ENCODE measurements at places on chromosomes 6 and 20.

- DNase-seq = no peak
Measured at GRCh38 chr6:142313284-142313683, 11.5 kb downstream of the ADGRG6 start.

DNA sequence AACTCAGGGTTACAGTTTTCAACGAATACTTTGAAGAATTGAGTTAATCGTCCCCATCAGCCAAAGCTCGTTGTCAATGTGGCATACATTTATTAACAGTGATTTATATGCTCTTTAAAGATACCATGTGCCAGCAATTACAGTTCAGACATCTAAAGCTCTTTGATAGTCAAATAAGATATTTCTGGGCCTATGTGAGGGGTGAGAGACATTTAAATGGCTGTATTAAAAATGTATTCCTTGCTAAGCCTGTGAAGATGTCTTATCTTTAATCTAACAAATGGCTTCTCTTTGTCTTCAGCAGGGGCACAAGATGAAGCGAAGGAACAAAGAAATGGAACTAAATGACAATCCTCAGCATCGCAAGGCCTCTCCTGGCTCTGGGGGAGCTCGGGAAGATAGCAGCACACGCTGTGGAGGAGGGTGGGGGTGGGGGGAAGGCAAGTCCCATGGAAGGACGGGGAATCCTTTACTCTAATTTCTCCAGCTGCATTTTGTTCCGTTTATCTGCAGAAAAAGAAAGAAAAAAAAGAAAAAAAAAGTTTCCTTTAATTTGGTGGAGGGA is 523.6 kb downstream of the KIF16B start:
- DNase-seq = no peak

DNA sequence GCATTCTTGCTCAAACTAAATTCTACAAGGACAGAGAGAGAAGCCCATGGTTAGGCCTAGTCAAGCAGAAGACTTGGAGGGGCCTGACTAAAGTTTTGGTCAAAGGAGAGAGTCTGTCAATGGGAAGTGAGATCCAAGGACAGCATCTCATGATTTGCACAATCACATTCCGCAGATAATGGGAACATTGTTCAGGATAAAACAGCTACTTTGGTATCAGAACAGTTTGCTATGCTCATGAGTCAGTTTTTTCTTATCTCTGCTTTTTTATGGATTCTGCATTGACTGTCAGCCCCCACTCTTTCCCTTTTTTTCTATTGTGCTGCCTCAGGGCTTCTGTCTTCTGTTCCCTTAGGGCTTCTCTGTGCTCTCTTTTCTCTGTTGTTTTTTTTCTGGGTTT is 28.6 kb downstream of the AKAP7 start:
- no peak for DNase-seq

GRCh38 chr20:11790046-11790445 is 127.6 kb upstream of the BTBD3 start:
- no peak for DNase-seq

DNA sequence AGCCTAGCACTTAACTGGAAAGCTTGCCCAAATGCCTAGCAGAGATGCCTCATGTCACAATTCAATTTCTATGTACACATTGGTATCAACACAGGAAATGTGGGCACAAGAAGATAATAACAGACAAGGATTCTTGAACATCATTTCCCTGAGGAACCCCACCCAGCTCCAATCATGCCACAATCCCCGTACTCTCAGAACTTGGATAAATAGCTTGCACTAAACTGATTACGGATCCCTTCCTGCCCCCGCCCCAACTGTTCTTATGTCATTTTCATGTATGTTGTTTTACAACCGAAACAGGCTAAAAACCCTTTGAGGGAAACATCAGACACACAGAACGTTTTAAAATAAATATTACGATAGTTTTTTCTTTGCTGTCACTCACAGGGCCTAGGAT is 87.1 kb downstream of the BACH2 start:
- DNase-seq = no peak

DNA sequence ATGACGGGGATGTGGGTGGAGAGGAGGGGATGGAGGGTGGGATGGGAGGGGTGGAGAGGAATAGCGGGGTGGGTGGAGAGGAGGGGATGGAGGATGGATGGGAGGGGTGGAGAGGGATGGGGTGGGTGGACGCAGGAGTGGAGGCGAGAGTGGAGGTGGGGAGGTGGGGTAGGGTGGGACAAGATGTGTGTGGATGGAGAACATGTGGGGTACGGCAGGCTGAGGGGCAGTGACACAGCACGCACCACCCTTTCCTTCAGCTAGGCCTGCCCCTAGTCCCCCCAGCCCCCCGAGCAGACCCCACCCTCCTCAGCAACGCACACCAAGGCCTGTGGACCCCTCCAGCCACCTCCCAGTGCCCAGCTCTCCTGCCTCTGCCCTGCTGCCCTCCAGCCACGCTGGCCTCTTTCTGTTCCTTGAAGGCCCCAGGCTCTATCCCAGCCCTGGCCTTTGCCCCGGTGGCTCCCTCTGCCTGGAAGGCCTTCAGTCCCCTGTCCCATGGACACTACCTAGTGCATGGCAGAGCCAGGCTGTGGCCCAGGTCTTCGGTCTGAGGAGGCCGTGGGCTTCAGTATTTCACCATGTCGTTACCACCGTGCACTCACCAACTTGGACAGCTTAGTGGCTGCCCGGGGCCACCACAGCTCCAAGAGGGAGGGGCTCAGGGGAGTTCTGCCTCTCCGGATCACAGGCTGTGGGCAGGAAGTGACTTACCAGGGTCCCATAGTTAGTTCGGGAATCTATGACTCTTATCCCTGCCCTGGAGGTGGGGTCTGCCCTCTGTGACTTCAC is 78.4 kb upstream of the PMEPA1 start:
- DNase-seq = no peak

GRCh38 chr20:32891926-32892660 is 33.4 kb downstream of the EFCAB8 start:
- no peak for DNase-seq

DNA sequence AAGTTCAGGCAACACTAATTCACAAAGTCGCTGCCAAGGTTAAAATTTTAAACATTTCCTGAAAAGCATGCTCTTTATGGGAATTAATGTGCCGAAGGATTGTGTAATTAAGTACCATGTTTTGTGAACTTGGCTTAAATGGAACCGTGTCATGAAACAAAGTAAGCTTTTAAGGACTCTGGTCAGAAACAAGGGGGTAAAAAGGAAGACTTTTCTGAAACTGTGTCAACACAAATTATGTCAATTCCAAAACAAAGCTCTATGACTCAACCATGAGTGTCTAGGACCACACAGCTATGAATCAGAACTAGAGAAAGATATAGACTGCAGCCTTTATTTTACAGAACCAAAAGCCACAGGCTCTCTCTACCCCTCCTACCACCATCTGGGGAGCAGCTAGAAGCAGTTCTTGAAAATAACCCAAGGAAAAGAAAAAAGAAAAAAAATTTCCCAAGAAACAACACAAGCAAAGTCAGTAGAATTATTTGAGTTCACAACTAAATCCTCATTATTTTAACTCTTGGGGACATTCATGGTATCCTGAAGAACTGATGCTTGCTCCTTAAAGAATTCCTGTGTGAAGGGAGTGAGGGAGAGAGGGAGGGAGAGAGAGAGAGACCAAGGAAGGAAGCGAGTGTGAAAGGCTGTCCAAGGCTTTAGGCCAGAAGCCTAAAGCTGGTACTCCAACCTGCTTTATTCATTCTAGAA is 81.9 kb downstream of the ZMYND8 start:
- DNase-seq = no peak

DNA sequence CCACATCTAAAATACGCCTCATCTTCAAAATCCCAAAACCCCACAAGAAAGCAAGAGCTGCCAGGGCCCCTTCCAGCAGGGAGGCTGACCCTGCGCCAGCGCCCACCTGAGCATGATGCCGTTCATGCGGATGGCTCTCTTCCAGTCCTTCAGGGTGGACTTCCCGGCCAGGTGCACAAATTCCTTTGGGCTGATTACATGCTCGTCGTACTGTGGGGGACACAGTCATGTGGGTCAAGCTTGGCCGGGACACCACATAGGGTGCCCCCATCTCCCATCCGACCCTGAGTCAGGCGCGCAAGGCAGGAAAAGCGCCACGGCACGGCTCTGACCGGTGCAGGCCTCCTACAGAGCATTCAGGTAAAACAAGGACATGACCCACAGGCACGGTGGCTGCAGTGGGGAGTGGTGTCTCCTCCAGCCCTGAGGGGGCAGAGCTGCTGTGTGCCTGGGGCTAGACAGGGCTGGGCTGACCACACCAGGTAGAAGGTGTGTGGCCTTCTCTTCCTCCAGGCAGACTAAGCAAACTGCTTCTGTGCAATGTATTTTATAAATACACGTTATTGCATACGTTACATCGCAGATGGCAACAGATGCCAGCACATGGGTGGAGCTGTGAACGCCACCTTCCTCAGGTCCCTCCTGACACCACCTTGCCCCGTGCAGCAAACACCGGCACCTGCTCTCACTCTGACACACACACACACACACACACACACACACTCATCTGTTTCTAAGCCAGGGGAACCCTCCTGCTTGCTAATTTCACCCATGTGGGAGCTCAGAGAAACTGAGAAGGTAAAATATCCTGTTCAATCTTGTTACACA is 23.8 kb upstream of the HELZ2 start:
- no peak for DNase-seq

GRCh38 chr6:14707971-14708465 is 537.9 kb upstream of the JARID2 start:
- DNase-seq = no peak

- no peak for DNase-seq
Measured at GRCh38 chr6:148520109-148520841, 177.6 kb downstream of the SASH1 start.

- no peak for DNase-seq
Measured at GRCh38 chr6:161301338-161301737, 27.5 kb upstream of the AGPAT4 start.

- DNase-seq = no peak
Measured at GRCh38 chr6:79403086-79403485, 134.1 kb downstream of the LCA5 start.

- DNase-seq = no peak
Measured at GRCh38 chr6:143034689-143035334, 25.9 kb upstream of the AIG1 start.

DNA sequence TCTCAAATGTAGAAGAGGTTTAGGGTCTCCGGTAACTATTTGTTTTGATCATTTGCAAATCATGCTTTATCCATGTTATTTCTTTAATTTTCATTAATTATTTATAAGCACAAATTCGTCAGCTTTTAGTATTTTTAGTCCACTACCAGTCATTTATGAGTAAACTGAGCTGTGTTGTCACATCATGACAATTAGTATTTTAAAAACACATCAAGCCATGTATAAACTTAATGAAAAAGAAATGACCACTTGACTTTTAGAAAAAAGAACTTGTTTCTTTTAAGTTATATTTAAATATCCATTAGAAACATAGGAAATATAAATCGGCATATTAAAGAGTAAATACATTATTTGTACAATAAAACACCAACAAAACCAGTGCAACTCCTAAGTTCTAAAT is 2.8 kb downstream of the NKX2-4 start:
- no peak for DNase-seq

DNA sequence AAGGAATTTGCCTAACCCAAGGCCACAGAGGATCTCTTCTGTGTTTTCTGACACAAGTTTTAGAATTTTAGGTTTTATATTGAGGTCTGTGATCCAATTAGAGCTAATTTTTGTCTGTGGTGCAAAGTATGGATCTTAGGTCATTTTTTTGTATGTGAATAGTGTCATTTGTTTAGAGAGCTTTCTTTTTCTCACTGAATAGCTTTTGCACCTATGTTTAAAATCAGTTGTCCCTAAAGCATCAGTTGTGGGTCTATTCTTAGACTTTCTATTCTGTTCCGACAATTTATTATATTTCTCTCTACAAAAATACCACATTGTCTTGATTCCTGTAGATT is 341 bp upstream of the MCM9 start:
- no peak for DNase-seq

GRCh38 chr6:29892696-29893095 is 49.6 kb upstream of the HLA-A start:
- DNase-seq = no peak

DNA sequence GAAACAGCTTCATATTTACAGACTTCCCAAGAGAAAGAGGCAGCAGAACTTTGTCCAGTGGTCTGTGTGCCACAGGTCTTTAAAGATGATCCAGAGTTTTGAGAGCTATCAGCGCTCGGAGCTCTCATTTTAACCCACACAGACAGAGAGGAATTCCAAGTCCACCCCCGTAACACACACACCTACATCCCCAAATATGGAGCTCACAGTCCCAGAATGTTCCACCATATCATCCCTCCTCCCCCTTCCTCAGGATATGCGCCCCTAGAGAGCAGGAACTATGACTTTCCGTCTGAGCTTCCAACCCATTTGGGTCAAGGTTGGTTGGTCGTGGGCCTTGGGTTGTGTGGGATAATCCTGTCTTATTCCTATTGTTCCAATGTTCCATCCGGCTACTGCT is at the start of gene DEFB128:
DEFB128 (minus strand) TSS at position 101 of the 400 bp plus-strand sequence; CDS start at position 13, 88 bp downstream.
- no peak for DNase-seq

DNA sequence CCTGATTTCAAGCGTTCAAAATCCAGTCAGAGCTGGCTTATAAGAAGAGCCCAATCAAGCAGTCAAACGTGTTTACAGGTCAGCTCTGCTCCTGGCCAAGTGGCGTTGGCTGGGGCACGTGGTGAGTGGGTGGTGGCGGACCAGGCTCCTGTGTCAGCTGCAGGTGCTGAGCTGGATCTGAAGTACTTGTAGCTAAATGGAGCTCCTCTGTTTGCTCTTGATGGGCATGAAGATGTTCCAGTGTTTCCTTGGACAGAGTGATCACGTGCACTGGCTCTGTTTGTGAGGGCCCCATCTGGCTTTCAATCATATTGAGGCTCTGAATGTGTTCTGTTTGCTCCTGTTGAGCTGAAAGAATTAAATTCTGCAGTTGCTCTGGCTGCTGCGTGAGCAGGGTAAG is 10.2 kb upstream of the MICAL1 start:
- no peak for DNase-seq

- no peak for DNase-seq
Measured at GRCh38 chr6:162371121-162371520, 356.4 kb downstream of the PRKN start.

DNA sequence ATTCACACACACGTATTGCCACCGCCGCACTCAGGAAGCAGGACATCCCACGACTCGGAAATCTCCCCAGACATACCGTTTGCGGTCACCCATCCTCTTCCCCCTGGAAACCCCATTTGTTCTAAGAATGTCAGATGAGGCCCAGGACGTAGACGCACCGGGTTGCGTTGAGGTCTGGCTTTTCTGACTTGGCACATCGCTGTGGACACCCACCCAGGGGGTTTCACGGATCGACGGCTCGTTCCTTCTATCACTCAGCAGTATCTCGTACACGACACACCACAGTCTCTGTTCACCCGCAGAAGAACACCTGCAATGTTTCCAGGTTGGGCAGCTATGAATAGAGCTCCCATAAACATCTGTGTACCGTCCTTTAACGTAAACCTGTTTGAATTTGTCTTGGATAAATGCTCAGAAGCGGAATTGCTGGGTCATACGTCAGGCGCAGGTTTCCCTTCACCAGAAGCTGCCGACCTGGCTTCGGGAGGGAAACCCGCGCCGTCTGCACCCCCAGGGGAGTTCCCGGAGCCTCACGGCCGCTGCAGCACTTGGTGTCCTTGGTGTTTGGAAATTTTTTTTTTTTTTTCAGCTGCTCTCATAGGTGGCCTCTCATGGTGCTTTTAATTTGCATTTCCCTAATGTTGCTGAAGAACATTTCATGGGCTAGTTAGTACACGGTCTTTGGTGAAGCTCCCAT is 9.3 kb upstream of the EEF1A2 start:
- no peak for DNase-seq

GRCh38 chr6:11730641-11731040 is 48.0 kb downstream of the ADTRP start:
- DNase-seq = no peak

GRCh38 chr20:41632896-41633295 is 14.7 kb upstream of the CHD6 start:
- no peak for DNase-seq

- DNase-seq = no peak
Measured at GRCh38 chr6:148470606-148471465, 128.2 kb downstream of the SASH1 start.

GRCh38 chr20:49786668-49787370 is 25.8 kb upstream of the SLC9A8 start:
- DNase-seq = no peak
